Trophoblast cell (in vitro differentiated cells and primary cell): ENCODE measurements at places on chromosomes 11 and 22.
A peak's percentile ranks its signal among the peaks of the same experiment; 100 is the strongest.

DNA sequence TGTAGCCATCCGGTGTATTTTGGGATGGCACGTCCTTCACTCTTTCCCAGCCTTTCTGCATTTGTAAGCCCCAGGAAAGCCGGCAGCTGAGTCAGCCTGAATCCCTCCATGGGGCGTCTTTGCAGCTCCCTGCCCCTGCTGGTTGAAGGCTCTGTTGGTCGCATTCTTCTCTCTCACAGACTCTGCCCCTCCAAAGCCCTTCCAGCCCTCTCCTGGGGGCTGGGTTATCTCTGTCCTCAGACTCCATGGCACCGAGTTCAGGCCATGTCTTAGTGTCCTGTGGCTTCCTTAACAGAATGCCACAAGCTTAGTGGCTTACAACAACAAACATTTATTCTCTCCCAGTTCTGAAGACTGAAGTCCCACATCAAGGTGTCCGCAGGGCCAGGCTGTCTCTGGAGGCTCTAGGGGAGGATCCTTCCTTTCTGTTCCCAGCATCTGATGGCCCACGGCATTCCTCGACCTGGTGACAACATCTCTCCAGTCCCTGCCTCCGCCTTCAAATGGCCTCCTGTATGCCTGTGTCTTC is 62.2 kb downstream of the BCR start:
- no peak for DNase-seq

DNA sequence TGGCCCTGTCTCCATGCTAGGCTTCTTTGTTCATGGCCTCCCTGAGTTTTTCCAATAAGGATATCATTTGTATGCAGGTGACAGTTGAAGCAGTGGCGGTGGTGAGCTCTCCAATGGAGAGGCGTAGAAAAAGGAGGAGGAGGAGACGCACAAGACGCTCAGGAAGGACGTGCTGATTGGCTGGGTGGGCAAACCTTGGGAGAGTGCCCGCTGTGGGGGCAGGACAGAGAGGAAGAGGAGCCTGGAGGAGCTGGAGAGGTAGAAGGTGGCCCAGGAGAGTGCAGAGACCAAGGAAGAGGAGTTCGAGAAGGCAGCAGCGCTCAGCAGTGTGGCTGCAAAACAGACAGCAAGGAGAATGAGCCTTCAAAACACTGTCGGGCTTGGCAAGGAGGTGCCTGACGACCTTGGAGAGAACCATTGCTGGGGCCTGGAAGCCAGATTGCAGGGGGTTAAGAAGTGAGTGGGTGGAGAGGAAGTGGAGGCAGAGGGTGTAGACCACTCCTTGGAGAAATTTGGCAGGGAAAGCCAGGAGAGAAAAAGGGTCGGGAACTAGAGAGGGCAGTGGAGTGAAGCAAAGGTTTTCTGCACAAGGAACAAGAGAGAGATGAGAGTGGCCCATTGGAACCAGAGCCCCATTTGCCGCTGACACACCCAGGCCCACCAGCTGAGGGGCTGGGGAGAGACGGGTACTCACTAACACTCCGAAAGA is 7.5 kb downstream of the CLCF1 start:
- DNase-seq: no peak

GRCh38 chr11:62012451-62012831 is 45.0 kb upstream of the FTH1 start:
- DNase-seq: peak; percentile 53

DNA sequence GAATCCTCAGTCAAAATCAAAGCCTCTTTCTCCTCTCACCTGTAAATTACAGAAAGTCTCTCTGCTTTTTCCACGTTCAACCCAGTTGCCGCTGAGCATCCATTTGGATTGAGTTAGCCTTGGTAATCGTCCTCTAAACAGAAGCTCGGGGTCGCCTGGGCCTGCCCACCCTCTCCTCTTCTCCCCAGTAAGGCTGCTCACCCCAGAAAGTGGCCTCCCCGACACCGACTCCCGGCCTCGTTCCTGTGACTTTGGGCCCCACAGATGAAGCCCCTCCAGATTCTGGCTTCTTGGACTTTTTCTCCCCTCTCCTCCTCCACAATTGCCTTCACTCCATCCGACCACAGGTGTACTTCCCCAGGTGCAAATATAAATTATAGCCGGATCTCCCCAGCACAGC is 1500.0 kb downstream of the BRD1 start:
- no peak for DNase-seq

DNA sequence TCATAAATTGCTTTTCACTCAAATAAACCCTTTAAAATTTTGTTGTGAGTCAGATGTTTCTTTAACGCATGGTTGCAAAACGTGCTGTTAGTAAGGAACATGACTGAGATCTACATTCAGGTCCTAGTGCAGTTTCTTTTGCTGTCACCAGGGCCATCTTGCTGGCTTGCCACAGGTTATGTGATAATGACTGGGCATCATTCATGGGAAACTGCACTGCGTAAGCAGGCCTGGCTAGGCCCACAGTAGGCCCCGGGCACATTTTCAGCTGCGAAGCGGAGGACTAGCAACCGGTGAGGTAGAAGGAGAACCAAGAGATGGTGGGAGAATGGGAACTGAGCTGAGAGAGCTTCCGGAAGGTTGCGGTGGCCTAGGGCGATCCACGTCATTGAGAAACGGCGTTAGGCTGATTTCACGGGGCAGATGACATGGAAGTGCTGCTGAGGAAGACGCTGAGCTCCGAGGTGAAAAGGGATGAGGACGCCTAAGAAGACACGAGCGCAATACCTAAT is 3.2 kb upstream of the KLHDC7B start:
- DNase-seq: no peak

DNA sequence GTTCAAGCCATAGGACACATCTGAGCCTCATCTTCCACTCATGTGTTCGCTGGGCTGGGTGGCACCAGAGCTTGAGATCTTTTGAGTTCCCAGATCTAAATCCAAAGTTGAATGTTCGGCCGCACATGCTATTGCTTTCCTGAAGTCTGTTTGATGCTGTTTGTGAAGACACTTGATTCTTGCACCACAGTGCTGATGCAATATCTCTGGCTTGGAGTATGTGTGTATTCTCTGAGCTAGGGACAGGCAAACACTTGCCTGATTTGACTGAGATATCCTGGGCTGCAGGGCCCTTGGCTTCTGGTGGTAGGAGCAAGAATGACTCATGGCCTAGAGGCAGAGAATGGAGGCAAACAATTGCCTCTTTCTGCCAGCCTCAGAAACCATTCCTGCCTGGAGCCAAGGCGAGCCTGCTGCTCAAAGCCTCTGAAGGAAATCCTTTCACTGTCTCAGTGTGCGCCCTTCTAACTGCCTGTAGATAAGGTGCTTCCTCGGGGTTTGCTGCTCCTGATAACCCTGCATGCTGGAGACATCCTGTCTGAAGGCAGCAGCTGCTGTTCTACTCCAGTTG is 73.0 kb downstream of the CYB5R2 start:
- peak; percentile 93 for DNase-seq

DNA sequence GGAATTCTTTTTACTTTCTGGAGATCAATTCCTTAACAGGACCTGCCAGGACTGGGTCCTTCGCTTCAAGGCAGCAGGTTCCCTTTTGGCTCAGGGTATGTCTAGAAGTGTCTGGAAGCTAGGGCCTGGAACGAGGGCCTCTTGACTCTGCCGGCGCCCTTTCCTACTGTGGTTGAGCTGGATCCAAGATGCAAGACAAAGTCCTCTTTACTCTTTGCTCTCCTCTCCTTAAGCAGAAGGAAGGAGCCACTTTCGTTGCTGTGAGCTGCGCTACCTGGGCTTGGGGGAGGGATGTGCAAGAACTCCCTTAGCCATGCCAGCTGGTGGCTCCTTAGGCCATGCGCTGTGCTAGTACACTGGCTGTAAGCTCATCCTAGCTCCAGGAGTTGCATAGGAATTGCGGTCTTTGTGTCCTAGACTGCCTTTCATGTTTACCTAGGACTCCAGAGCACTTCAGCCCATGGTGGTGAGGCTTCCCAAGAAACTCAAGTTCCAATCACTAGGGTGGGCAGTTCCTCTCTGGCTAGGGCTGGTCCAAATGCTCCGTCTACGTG is 18.1 kb downstream of the GLB1L2 start:
- no peak for DNase-seq

- no peak for DNase-seq
Observed at GRCh38 chr11:35602979-35603378, 15.3 kb upstream of the FJX1 start.

DNA sequence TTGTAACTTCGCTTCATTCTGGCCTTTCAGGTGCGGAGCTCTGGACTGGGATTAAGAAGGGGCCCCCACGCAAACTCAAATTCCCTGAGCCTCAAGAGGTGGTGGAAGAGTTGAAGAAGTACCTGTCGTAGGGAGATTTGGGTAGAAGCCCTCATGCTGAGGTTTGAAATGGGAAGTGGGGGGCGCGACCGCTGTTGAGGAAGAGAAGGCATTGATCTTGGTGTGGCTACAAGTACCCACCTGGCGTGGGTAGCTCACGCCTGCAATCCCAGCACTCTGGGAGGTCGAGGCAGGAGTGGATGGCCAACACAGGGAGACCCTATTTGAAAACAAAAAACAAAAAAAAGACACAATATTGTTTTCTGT is 779 bp downstream of the SELENOH start:
- DNase-seq: no peak

GRCh38 chr11:128236506-128237498 is 350.6 kb downstream of the ETS1 start:
- no peak for DNase-seq

DNA sequence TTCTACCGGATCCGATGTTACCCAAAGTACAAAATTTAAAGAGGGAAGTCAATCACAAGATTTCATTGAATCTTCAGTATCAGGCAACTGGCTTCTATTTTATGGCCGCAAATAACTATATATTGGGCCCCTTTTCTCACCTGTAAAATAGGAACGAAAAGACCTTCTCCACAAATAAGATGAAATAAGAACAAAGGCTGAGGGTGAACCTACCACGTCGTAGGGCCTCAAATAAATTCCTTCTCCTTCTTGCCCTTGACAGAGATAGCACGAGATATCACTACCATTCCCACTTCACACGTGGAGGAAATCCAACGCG is 794 bp upstream of the EMSY start:
- DNase-seq: no peak

- DNase-seq: peak; percentile 28
Observed at GRCh38 chr11:81673001-81673400, 1060.7 kb downstream of the FAM181B start.

- DNase-seq: no peak
Observed at GRCh38 chr11:118628432-118628831, 21.0 kb downstream of the PHLDB1 start.

- no peak for DNase-seq
Observed at GRCh38 chr11:28596816-28597215, 488.6 kb downstream of the METTL15 start.

- no peak for DNase-seq
Observed at GRCh38 chr11:77030834-77031414, 3.3 kb upstream of the B3GNT6 start.

- DNase-seq: no peak
Observed at GRCh38 chr11:16299884-16300782, 56.2 kb downstream of the SOX6 start.

DNA sequence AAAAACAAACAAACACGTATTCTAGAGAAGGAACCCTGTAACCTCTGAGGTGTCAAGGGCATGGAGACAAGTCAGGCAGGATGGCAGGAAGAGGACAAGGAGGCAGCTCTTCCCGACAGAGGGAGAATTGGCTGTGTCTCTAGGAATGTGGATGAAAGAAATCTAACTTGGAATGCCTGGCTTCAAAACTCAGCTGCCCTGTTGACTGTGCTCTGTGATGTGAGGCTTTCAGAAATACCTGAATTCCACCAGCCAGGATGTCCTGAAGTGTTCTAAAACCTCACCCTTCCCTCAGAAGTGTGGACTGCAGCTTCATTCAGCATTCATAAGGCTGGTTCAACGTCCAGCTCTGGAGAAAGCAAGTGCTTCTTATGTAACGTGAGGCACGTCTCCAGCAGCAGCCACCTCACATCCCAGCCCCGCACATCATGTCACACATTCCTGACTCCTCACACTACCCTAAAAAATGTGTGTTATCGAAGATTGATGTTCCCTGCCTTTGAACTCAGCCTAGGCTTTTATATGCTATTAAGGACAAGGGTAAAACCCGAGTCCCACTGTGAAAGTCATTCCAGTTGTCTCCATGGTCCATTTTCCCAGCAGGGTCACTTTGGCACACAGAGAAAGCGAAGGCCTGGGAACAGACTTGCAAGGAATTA is 398.9 kb downstream of the ETS1 start:
- peak; percentile 67 for DNase-seq

- no peak for DNase-seq
Observed at GRCh38 chr11:44071157-44071556, 5.1 kb downstream of the ACCS start.

DNA sequence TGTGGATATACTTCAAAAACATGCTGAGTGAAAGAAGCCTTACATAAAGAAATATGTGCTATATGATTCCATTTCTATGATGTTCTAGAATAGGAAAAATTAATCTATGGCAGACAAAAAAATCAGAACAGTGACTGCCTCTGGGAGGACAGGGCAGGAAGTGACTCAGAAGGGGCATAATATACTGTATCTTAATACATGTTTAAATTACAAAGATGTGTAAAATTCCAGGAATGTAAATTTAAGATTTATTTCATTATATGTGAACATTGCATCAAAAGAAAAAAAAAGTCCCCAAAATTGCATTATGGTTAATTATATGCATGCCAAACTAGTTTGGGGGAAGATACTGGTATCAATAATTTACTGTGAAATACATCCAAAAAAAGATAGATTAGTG is 32.2 kb downstream of the SBF2 start:
- no peak for DNase-seq

DNA sequence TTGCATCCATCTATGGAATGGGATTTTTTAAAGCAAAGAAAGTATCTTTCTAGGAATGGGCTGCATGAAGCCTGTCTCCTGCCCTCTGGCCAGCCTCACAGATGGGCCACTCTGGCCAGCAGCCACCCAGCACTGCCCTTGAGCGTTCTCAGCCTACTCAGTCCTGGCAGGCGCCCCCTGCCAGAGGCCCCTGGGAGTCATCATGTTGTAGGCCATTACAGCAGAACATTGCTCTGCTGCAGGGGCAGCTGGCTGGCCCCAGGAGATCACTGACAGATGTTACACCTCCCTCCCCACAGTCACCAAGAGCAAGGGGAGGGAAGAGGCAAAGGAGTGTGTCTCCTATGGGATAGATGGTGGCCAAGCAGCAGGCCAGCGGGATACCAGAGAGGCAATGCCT is 363.7 kb downstream of the NXPE2 start:
- DNase-seq: no peak
